Neural crest cell (in vitro differentiated cells): ENCODE measurements at places on chromosomes 13 and 19.

DNA sequence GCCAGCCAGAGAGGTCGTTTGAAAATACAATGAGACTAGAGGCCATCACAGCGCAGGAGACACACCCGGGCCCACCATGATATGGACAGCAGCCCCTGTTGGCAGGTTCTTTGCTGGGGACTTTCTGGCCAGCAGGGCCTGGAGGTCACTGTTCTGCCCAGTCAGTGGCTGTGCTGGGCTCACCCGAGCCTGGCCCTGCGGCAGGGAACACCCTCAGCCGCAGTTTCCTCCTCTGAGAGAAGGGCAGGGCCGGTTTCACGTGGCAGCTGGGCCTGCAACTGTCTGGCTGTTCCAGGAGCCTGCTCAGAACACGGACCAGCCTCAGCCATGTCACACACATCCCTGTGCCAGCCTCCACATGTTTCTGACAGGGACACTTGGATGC, 39.4 kb downstream of the ADPRHL1 start:
- no peak for DNase-seq

GRCh38 chr13:51240178-51240577, 18.0 kb downstream of the FAM124A start:
- no peak for DNase-seq

GRCh38 chr19:5001615-5002014, 32.7 kb downstream of the KDM4B start:
- peak; percentile 36 for DNase-seq

DNA sequence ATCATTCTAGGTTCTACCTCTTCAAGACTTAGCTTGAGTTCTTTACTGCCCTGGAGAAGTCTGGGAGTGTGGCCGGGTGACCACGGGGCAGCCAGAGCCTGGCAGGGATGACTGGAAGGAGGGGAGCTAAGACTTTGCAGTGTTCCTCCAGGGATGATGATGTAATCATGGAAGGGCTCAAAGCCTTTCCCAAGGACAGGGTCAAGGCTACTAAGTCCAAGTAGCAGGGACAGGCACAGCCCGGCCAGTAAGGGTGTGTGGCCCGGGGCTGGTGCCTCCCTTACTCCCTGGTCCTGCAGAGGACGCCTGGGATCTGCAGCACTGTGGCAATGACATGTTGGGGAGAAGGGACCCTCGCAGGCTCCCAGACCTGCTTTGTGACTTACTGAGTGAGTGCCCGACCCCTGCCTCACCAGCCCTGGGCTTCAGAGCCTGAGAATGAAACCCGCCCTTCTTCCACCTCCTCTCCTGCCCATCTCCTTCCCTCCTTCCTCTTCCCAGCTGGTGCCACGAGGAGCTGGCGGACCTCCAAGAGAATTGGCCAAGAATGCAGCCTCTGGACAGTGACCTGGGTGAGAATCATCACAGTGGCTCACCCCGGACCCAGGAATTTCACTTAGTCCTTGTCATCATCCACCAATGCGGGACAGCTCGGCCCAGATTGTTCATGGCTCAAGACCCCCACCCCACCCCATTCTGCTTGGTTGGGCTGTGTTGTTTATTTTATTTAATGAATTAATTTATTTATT, 15.6 kb upstream of the FBXO17 start:
- no peak for DNase-seq

GRCh38 chr13:99990126-99990977, 8.8 kb downstream of the ZIC2 start:
- DNase-seq, result no peak

DNA sequence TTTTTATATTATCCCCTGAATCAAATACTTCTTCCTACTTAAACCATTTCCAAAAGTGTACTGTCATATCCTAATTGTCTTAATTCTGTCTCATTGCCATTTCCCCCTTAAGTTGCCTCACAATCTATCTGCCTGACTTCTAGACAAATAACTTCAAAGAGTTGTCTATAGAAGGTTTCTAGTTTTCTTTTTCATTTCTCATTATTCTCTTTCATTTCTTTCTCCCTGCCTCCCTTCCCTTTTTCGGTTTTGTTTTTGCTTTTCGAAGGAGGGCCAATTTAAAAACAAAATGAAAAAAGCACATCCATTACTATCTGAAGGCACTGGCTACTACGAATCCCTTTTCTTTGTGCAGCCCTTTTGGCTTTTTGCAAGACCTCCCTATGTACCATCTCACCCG, 367.2 kb downstream of the DNAJC15 start:
- DNase-seq, result no peak

DNA sequence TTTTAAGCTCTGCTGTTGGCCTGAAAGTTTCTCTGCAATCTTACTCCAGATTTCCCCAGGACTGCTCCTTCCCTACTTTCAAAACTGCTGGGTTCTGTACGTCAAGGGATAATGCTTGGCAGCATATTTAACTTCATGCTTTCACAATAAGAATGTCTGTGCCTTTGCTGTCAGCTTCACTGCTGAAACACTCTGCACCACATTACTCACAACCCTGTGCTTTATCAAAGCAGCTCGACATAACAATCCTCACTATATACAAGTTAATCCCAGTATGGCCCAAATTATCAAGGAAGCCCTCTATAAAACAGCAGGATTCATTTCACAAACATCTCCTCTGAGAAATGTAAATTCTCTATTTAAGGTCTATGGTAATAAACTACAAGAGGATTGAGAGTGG, 17.5 kb downstream of the LATS2 start:
- no peak for DNase-seq

GRCh38 chr19:39827216-39827615, 6.7 kb downstream of the DYRK1B start:
- no peak for DNase-seq

DNA sequence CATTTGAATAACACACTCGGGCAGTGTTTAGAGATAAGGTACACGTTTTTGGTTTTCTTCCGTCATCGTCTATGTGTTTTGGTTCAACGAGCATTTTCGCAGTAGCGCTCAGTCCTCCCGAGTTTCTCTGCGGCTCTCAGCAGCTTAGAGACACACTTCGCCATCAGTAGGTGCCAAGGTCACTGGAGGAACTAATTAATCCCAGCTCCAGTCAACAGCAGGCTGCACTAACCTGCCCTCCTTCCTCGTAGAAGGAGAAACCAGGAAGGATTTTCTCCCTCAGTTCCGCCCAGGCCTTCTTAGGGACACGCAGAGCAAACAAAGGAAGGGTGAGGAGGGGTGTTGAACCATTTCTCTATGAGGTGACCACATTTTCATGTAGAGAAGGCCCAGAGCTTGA, 12.6 kb downstream of the MBNL2 start:
- no peak for DNase-seq
